ENCODE measurements at places on chromosomes 1 and 21.

DNA sequence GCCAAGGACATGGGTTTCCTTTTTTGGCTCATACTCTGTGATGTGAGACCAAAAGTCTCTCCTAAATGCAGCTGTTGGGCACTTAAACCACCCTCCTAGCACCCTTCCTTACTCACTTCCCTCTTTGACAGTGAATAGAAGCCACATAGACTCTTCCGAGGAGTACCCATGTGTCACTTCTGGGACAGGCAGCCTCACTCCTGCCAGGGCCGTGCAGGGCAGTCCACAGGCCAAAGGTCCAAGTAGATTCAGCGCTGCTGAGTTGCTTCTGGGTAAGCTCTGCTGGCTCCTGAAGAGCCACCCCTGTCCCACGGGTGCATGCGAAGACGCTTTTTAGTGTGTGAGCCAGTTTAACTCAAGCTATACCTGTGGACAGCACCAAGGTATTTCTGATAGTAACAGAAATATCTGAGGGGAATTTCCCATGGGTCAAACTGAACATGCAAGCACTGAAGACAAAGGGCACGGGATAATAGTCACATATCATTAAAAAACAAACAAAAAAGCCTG lies 36.8 kb upstream of the BMP8B start:
- DNase-seq: no peak

- no peak for DNase-seq
Measured at GRCh38 chr1:203126151-203126865, 1.2 kb upstream of the ADORA1 start.

DNA sequence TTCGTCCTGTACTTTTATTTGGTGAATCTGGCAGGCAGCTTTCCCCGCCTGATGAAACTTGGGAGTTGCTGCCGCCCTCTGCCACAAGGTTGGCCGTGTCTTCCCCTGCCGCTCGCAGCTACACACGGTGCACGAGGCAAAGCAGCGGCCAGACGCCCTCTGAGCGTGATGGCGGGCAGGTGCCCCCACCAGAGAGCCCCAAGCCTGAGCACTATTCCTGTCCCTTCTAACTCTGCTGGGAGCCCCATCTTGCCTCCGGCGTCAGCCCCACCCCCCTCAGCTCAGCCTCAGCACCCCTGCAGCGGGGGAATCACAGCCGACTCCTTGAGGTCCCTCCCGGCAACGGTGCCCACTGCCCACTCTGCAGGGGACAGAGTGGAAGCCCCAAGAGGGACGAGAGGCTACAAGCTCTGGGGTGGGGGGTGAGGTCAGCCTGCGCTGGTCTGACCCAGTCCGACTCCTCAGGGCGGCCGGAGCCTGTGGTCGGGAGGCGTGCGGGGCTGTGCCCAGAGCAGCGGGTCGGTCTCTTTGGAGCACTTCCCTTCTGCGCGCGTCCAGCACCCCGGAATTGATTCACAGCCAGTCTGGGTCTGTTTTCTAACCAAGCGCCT lies 41.3 kb downstream of the RIPK4 start:
- DNase-seq: no peak

DNA sequence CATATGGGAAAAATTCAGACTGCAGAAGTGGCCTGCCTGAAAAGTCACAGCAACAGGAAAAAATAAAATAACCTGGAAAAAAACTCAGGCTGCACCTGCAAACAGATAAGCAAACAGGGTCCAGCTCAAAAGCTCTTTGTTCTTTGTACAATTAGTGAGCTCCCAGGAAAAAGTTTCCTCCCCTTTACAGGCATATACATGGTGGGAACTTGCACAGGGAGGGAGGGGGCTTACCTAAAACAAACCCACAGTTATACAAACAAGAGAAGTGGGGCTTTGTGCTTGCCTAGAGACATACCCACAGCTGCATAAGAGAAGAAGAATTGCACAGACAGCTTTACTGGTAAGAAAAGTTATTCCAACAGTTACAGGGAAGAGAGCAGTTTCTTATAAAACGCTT lies 31.7 kb upstream of the COG2 start:
- DNase-seq: no peak

DNA sequence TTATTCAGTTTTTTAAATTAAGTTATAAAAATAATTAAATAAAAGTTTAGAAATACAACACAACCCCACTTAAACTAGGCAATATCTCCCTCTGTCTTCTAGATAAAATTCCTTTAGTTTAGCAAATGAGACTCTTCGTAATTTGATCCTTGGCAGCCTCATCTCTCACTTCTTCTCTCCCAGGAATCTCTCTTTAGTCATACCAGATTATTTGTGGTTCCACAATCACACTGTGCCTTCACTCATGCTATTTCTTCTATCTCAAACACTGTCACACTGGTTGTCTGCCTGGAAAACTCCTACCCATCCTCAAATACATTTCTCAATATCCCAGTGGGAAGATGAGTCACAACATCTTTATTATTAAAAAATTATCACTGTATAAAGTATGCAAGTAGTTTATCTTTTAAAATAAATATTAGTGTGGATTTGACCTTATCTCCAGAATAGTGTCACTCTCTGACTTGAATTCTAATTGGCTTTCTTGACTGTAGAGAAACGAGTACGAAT lies 195.5 kb downstream of the KCNH1 start:
- no peak for DNase-seq

- DNase-seq: no peak
Measured at GRCh38 chr1:43982808-43983207, 3.8 kb downstream of the B4GALT2 start.

DNA sequence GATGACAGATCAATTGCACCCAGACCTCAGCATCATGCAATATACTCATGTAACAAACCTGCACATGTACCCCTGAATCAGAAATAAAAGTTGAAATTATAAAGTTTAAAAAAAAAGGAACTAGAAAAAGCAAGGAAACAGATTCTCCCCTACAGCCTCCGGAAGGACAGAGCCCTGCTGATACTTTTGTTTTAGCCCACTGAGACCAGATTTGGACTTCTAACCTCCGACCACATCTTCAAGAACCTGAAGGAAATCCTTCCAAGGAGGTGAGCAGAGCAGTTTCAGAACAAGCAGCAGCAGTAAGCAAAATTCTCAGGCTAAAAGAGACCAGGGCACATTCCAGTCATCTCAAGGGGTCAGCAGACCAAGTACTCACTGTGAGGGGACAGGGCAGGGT lies 54.5 kb downstream of the TM2D1 start:
- no peak for DNase-seq

- DNase-seq: no peak
Measured at GRCh38 chr1:45001011-45001481, 10.1 kb downstream of the HECTD3 start.

DNA sequence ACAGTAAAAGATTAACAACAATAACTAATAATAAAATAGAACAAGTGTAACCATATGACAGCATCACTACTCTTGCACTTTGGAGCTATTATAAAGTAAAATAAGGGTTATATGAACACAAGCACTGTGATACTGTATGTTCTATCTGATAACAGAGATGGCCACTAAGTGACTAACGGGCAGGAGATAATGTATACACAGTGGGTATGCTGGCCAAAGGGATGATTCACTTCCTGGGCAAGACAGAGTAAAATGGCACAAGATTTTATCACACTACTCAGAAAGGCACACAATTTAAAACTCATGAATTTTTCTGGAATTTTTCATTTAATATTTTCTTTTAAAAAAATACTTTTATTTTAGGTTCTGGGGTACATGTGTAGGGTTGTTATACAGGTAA lies 12.3 kb downstream of the SLC9C2 start:
- no peak for DNase-seq

DNA sequence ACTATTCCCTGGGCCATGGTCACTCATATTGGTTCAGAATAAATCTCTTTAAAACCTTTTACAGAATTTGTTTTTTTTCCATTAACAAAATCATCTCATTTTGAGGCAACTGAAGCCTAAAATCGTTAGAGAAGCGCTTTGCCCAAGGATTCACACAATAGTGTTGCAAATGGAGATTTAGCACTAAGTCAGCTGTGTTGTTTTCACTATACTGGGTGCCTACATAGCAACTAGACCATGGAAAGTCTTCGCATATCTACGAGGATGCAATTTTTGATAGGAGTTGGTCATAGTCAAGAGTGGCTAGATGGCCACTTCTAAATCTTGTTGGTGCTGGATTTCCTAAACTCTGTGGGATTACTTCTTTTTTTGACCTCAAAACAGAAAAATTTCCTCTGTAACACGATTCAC lies 530 bp upstream of the TIPRL start:
- no peak for DNase-seq

- DNase-seq: no peak
Measured at GRCh38 chr1:58528518-58528917, 18.0 kb downstream of the OMA1 start.

DNA sequence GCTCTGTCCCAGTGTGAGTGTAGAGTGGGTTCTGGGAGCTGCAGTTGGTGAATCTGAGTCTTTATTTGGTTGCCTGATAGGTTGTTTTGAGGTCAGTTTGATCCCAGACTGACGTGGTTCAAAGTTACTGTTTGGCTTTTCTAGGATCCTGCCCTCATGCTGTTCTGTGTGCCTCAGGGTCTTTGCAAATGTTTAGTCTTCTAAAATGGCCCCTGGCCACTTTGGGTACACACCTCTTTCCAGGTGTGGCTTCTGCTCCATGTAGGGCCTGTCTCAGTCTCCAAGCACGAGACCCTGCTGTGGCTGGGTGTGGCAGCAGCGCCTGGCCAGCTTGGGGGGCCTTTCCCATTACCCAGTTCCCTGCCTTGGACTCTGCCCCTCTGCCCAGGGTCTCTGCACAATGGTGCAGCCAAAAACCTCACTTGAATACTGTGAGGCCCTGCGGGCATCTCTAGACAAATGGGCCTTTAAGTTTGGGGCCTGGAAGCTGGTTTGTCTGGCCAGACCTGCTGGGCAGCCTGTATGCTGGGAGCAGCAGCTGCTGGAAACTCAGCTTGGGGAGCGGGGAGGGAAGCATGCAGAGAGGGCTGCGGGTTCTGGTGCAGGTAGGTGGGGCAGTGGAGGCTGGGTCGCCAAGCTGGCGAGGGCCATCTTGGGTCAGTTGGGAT lies 5.6 kb downstream of the PTPRF start:
- DNase-seq: no peak

GRCh38 chr1:17405898-17406759 lies 33.3 kb downstream of the RCC2 start:
- DNase-seq: peak; percentile 3

DNA sequence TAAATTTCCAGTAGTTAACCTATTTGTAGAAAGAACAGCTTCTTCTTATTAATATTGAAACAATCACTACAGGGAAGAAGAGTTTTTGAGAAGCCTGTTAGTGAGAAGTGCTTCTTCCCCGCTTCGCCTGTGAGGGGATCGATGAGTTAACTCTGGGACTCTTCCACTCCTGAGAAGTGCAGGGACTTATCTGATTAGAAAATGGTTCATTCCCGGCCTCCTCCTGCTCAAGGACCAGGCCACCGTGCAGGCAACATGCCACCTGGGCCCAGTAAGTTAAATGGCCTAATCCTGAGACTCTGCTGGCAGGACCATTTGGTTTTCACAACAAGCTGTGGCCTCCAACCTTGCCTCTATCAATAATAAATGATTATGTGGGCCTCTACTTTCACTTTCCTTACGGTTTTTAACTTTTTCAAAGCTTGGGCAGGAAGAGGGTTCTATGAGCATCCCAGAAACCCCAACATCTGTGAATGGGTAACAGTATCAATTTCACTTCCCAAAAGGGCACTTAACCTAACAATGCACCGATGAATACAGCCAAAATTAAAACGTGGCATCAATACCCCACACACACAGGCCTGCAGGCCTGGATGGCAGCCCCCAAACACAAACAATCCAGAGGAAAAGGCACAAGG lies 33.1 kb downstream of the SIPA1L2 start:
- DNase-seq: no peak

- DNase-seq: no peak
Measured at GRCh38 chr1:154598871-154599635, 8.9 kb downstream of the ADAR start.

DNA sequence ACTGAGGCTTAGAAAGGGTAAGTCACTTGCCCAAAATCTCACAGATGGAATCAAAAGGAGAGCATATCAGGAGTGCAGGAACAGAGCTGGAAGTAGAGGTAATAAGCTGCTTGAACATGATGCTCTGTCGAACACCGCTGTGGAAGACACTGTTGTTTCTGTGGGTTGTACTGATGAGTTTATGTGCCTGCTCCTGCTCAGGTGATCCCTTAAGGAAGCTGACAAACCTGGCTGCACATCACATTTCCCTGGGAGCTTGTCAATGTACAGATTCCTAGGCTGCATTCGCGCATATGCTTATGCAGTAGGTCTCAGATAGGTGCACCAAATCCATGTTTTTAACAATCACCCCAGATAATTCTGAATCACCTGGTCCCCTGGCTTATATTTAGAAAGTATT lies 79.7 kb downstream of the ZNF326 start:
- no peak for DNase-seq

DNA sequence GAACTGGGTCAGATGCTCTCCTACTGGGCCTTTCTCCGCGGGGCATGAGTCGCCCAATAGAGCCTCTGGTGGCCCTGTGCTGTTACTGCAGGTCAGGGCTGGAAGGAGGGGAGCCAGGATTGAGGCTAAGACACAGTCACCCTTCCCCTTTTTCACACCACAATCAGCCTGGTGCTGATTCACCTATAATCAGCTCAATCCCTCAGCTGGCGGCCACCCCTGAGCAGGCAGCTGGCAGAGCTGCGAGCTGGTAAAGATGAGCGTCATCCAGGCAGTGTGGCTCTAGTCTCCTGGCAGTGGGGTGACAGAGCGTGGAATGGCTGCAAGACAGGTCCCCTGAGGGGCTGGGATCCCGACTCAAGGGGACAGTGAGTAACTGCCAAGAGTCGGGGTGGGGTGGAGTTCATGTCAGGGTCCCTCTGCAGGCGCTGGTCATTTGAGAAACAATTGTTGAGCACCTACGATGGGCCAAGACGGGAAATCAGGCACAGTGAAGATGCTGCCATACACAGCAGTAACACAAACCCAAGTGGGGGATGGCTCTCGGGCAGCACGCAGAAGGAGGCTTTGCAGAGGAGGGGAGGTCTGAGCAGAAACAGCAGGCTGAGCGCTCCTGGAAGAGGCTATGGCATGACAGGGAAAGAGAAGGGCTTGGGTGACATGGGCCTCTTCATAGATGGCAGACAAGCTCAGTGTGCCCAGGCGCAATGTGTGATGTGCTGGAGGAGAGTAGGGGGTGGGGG lies 21.8 kb downstream of the ATF3 start:
- peak; percentile 56 for DNase-seq

- no peak for DNase-seq
Measured at GRCh38 chr1:10773851-10774614, 22.4 kb downstream of the CASZ1 start.
